RWPE2 (cell line): ENCODE measurements at places on chromosomes 13 and 19.

GRCh38 chr19:1263188-1263587, 5.9 kb upstream of the CIRBP start:
- no peak for DNase-seq

DNA sequence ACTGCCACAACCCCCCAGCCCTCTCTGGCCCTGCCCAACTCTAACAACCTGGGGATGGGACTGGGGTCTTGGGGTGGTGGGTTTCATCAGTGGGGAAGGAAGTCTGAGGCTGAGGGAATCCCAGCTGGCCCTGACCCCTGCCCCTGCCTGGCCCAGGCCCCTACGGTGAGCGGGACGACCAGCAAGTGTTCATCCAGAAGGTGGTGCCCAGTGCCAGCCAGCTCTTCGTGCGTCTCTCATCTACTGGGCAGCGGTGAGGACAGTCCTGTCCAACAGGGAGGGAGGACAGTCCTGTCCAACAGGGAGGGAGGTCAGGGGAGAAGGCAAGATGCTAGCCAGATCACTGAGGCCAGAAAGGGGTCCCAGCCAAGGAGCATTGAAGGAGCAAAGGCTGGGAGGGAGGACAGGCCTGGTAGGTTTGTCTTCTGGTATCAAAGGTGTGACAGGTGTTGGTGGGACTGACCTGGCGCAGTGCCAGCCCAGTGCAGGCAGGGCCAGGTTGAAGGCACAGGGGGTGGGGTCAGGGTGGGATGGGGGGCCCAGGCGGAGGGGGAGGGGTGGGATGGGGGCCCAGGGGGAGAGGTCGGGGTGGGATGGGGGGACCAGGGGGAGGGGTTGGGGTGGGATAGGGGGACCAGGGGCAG, 12.1 kb upstream of the LTBP4 start:
- DNase-seq, result no peak

- no peak for DNase-seq
These were observed 6.0 kb upstream of the SCEL start for GRCh38 chr13:77529501-77529840.

GRCh38 chr19:11226716-11227166, 12.7 kb upstream of the ANGPTL8 start:
- no peak for DNase-seq

DNA sequence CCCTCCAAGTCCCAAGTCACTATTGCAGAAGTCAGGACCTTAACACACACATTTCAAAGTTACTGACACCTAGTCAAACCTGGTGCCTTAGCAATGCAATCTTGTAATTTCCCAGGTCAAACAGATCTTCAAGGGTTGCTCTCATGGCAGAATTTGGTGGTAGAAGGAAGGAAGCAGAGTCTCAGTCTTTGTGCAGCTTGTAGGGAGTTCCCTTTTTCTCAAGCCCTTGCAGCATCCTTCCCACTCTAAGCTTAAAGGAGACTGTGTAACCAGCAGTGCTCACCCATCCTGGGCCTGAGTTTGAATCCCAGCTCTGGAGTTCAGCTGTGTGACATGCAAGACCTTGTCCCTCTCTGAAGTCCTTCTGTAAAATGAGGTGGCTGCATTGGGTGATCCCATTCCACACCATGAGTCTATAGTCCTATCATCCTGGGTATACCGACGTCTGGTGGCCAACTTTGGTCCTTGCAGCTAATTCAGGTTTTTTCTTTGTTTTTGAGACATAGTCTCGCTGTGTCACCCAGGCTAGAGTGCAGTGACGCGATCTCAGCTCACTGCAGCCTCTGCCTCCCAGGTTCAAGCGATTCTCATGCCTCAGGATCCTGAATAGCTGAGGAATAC, 9.8 kb downstream of the SIGLEC10 start:
- DNase-seq, result no peak

- no peak for DNase-seq
These were observed 11.6 kb upstream of the CLDN10 start for GRCh38 chr13:95540888-95541287.

- DNase-seq, result no peak
These were observed 77.7 kb downstream of the LMO7 start for GRCh38 chr13:75713852-75714251.

GRCh38 chr13:32587811-32588170, 1.5 kb downstream of the PDS5B start:
- no peak for DNase-seq

DNA sequence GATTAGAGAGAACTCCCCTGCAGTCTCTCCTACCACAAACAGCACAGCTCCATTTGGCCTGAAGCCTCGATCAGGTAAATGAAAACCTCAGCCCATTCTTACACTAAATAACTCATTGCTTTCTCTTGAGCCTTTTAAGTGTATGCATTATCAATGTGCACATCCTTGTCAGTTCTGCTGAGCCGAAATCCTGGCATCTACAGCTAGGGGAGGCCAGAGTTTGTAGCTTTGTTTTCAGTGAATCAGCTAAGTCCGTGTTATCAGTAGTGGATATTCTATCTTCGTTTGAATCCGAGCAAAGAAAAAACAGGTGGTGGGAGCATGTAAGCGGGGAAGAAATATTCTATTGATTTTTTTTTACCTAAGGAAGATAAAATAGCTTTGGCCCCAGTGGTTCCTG, 84.4 kb downstream of the ESD start:
- no peak for DNase-seq

GRCh38 chr13:45231722-45232121, 30.9 kb upstream of the KCTD4 start:
- no peak for DNase-seq

GRCh38 chr13:36358175-36358718, 12.1 kb upstream of the SPART start:
- DNase-seq, result no peak

DNA sequence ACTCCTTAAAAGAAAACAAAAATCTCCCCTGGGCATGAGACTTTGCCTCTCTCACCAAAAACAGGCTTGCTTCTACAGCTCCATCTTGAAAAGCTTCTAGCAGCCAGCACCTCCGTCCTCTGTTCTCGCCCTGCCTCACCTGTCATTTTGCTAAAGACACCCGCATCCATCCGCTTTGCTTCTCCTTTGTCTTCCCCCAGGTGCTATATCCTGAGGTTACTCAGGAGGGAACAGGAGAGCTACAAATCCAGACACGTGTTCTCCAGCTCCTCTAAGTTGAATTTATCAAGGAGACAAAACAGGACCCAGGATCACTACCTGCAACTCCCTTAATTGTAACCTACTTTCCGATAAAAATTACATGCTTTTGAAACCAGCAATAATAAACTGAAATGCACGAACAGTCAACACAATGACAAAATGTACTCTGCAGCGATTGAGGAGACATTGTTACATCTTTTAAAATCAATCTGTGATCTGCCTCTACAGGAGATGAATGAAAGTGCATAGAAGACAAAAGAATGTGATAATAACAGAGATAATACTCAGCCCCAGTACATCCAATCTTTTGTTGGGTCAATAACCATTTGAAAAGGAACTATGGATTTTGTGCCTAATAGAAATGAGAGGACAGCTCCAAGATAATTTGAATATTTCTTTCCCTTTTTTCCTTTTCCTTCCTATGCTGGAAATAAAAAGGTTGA, 221.2 kb downstream of the DCLK1 start:
- DNase-seq, result no peak

GRCh38 chr19:771332-771785, 20.4 kb downstream of the MISP start:
- no peak for DNase-seq

GRCh38 chr13:98025480-98026025, 72.1 kb downstream of the IPO5 start:
- no peak for DNase-seq

DNA sequence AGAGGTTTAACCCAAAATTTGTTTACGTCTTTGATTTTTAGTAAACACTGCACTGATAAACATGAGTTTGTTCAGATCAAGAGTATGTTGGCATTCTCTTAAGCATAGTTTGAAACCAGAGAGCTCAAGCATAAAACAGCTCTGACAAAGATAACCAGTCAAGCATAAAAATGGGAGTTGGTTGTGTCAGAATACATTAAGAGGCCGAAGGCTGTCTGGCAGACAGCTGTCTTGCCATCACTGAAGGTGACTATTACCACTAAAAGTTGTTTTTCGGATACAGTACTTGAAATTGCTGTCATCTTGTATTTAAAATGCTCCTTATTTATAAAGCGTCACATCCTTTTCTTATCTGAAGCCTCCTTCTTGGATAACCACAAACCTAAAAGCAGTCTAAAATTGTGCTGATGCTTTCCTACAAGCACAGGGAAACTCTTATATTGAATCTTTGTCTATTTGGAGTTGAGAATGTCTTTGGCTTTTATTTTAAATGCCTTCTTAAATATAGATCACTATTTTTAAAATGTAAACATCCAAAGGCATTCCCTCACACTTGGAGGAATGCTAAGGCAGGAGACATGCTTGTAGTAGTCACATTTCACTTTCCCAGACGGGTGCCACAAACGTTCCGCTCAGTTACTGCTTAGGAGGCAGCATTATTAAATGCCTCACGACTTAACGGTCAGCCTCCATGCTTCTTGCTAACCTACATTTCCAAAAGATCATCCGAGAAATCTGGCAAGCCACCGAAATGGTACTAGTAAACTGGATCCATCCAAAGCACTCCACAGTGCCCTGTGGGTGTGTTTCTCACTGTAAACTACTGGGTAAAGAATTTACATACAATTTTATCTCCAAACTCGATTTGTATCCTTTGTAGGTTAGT, 1.5 kb downstream of the SMAD9 start:
- no peak for DNase-seq

DNA sequence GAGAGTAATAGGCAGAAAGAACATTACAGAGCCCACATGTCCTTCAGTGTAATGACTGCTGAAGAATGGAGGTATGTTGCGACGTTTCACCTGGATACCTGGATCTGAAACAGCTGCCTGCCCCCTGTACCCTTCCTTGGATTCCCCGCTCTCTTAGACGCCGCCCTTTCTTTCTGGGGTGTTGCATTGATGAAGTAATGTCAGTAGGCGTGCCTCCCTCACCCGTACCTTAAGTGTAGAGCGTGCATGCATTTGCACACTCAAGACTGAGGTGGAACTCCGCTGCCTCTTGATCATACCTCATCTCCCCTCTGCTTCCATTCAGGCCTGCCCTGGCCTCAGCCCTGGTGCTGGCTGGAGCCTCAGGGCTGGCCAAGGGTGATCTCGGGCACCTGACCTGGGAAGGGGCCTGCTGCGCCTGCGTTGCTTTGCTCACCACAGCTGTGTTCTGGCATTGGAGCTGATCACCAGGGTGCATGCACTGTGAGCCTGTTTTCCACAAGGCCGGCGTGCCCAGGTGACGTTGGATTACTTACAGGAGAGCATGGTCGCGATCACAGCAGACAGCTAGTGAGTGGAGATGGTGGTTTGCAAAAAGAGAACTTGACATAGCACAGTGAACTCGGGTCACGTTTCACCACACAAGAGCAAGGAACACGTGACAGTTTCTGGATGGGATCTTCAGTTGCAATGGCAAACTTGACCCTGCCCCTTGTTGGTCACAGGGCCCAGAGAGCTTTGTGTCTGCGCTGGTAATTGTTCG, 99.0 kb downstream of the ARHGEF7 start:
- DNase-seq, result no peak

GRCh38 chr13:43305416-43305815, 282.0 kb downstream of the DNAJC15 start:
- no peak for DNase-seq

DNA sequence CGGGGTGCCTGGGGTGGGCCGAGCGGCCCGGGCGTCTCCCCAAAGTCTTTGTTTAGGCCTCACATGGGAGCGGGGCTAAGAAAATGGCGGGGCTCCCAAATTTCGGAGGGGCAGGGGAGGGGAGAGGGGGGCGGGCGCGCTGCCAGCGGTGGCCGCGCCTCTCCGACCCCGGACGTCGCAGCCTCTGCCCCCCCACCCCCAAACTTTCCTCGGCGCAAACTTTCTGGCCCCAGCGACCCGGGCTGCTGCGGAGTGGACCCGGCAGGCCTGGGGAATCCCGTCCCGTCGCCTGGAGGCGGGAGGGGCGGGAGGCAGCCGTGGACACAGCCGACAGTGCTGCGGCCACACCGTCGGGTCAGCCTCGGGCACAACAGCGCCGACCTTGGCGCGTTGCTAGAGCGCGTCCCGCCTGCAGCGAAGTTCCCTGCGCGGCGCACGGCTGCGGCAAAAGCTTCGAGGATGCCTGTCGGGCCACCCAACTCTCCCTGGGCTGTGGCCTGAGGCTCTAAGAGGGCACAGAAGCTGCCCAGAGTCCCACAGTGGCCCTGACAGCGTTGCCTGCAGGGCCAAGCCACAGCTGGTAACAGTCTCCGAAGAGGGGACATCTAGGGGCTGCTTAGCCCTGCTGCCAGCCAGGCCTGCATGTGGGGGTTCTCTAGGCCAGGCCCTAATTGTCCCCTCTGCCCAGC, 1.3 kb downstream of the NFIX start:
- no peak for DNase-seq

- no peak for DNase-seq
These were observed 11.9 kb downstream of the PEAK3 start for GRCh38 chr19:2270157-2270422.

DNA sequence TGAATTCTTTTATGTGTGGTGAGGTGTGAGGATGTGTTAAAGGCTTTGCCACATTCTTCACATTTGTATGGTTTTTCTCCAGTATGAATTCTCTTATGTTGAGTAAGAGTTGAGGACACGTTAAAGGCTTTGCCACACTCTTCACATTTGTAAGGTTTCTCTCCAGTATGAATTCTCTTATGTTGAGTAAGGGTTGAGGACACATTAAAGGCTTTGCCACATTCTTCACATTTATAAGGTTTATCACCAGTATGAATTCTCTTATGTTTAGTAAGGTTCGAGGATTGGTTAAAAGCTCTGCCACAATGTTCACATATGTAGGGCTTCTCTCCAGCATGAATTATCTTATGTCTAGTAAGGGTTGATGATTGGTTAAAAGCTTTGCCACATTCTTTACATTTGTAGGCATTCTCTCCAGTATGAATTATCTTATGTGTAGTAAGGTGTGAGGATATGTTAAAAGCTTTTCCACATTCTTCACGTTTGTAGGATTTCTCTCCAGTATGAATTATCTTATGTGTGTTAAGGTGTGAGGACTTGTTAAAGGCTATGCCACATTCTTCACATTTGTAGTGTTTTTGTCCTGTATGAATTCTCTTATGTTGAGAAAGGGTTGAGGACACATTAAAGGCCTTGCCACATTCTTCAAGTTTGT, 27.1 kb downstream of the ZNF724 start:
- no peak for DNase-seq

DNA sequence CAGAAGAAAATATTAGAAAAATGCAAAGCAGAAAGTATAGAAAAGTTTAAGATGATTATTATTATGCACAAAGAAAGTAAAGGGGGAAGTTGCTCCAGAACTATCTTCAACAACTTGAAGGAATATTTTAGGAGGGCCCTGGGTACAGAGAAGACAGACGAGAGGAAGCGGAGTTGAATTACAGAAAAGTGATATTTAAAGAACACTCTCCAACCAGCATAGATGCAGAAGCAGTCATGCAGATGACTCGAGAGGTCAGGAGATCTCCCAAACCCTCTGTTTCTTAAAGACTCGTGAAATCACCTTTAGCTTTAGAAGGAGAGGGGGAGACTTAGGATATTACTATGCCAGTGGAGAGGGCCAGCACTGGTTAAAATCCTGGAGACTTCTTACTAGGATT, 8.5 kb upstream of the SHISA2 start:
- no peak for DNase-seq
